DMS 273 treated with DMSO at 0.1 percent for 48 hours (cell line): ENCODE measurements at places on chromosomes 4 and X.
A peak's percentile ranks its signal among the peaks of the same experiment; 100 is the strongest.

GRCh38 chr4:22385611-22386011 is 130.3 kb downstream of the ADGRA3 start:
- no peak for DNase-seq

- no peak for DNase-seq
Observed at GRCh38 chrX:37753384-37753783, 26.5 kb upstream of the CYBB start.

DNA sequence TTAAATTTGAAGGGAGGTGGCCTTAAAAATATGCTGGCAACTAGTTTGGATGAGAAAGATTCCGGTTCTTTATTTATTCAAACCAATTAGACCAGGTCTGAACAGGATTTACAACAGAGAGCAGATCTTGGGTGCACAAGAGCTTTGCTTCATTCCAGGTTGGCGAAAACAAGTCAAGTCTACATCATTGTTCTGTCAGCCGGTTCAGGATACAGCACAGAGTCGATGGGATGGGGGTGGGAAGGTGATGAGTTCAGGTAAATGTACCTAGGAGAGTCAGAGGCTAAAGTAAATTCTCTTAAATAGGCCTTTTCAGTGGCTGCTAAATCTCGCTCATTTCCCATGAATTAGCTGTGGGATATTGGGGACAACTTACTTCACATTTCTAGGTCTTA is 882 bp upstream of the STIM2 start:
- no peak for DNase-seq

- DNase-seq, result no peak
Observed at GRCh38 chrX:110509755-110510532, 151.3 kb downstream of the RTL9 start.

DNA sequence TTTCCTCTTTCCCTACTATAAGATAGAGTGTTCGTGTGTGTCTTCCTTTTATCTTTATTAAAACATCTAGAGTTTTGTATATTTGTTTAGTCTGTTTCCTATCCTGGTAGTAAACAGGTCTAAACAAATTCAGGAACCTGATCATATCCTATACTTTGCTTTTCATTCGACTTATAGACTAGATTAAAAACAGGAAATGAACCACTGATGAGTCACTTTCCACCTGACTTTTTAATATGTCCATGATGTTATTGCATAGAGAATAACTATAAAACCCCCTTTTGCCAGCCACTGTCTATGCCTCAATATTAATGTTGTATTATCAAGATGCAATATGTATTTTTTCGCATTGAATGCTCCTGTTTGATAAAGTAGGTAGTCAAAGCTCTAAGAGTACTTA is 1794.0 kb downstream of the STIM2 start:
- DNase-seq, result no peak

DNA sequence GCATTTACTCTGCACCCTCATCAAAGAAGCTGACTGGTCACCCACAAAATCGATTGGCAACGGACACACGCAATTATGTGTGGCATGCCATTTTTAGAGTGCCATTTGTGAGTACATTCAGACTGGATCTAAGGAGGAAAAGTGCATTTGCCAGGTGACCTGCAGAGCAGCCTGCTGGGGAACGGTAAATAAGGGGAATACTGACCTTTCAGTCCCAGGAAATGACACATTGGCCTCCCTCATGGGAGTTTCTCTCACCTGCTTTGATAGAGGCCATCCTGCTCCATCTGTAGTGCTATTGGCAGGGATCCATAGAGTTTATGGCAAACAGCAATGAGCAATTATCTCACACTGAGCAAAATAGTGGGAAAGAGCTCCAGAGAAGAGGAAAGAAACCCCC is 127.8 kb downstream of the DDX53 start:
- peak; percentile 2 for DNase-seq

- no peak for DNase-seq
Observed at GRCh38 chr4:57605376-57605775, 495.2 kb upstream of the IGFBP7 start.

- peak; percentile 28 for DNase-seq
Observed at GRCh38 chrX:19535476-19535875, 20.2 kb upstream of the MAP3K15 start.

- DNase-seq, result no peak
Observed at GRCh38 chr4:139696491-139696890, 30.9 kb downstream of the MGST2 start.

GRCh38 chrX:122940199-122940598 is 243.9 kb upstream of the GRIA3 start:
- no peak for DNase-seq

DNA sequence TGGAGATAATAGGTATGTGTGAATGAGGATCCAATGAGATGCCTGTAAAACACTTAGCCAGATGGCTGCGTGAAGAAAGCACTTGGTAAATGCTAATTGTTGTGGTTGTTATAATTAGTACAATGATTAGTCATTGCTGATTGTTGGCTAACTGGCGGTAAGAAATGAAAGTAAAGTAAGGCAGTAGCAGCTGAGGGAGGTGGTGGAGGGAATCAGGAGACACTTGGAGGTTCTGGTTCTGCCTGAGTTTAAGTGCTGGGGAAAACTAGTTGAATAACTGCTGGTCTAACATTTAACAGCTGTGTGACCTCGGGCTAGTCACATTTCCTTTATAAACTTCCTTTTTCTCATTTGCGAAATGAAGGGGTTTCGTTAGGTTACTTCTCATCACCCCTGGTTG is 30.9 kb downstream of the CD38 start:
- no peak for DNase-seq

GRCh38 chr4:10385994-10386394 is 71.2 kb downstream of the ZNF518B start:
- no peak for DNase-seq

DNA sequence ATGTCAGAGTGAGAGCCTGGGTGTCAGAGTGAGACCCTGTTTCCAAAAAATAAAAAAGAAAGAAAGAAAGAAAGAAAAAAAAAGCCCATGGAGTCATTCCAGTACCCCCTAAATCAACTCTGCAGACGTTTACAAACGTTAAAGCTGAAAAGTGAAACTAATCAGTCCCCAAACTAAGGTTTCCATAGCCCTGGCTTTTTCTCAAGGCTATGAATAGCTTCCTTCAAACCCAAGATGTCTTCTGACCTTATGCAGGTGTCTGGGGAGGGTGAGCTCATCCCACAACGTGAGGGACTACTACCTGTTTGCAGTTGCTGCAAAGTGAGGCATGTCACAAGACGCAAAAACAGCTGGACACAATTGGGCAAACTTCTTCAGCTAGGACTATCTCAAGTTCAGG is 144.0 kb downstream of the SH3KBP1 start:
- no peak for DNase-seq

- DNase-seq, result no peak
Observed at GRCh38 chrX:46208225-46208854, 336.9 kb downstream of the ZNF674 start.

DNA sequence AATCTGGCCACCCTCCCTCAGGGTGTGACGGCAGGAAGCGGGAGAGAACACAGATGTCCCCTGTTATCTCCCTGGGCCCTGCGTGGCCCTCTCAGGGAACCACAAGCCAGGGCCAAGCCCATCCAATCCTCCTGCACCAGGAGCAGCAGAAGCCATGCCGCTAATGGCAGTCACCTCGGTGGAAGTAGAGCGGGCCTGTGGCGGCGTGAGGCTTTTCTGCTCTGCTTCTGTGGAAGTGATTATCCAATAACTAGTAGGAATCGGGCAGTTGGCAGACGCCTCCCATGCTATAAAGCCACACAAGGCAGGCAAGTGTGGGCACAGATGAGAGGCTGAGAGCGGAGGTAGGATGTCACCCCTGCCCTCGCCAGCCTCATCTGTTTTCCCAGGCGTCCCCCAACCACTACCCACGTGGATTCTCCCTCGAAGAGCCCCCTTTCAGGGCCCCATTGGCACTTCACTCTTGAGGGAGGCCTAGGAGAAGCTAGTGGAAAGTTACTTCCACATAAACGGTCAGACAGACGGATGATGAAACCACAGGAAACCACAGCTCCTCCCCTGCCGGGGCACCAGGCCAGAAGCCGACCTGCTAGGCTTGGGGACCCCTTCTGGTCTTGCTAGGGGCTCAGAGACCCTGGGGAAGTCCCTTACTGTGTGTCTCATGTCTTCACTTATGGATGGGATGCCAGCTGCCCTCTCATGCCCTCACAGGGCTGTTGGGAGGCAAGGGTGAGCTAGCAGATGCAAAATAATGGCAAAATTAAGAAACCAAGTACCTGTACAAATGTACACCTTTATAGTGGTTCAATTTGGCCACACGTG is 18.8 kb upstream of the TMSB4X start:
- DNase-seq, result no peak

- no peak for DNase-seq
Observed at GRCh38 chr4:74031576-74031975, 6.9 kb downstream of the CXCL3 start.

- no peak for DNase-seq
Observed at GRCh38 chr4:143712155-143712550, 11.7 kb upstream of the FREM3 start.

DNA sequence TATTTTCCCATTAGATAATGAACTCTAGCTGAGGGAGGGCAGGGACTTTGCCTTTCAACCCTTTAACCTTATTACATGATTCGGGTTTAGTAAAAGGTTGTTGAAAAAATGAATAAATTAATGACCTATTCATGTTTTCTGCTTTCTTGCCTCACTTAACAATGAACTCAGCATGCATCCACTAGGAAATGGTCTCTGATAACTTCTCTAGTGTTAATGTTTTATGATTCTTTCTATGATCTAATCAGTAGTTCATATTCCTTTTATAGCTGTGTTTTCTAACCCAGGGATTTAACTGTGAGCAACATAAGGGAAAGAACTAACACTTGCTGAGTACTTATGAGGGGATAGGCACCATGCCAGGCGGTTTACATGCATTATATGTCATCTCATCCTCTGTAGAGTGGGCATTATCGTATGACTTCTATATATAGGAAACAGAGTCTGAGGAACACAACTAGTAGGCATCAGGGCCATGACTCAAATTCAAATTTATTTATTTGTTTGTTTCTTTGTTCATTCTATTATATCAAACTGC is 236.7 kb upstream of the MAB21L2 start:
- DNase-seq, result no peak

- no peak for DNase-seq
Observed at GRCh38 chr4:184309241-184310170, 91.8 kb upstream of the ENPP6 start.

DNA sequence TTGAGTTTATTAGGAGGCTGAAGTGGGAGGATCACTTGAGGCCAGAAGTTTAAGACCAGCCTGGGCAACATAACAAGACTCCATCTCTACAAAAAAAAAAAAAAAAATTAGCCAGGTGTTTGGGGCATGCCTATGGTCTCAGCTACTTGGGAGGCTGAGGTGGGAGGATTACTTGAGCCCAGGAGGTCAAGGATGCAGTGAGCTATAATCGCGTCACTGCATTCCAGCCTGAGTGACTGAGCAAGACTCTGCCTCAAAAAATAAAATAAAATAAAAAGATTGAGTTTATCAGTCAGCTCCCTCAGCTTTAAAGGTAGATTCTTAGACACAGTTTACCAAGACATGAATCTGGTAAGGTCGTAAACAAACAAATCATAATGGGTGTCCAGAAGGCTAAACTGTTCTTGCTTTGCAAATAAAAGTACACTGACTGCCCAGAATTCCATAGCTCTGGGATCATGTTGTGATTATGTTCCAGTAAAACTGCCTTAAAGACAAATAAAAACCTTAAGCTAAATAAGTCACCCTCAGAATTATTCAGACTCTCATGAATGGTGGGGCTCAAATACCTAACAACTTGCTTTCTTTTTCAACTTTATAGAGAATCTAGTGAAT is 18.7 kb downstream of the APOO start:
- DNase-seq, result no peak

DNA sequence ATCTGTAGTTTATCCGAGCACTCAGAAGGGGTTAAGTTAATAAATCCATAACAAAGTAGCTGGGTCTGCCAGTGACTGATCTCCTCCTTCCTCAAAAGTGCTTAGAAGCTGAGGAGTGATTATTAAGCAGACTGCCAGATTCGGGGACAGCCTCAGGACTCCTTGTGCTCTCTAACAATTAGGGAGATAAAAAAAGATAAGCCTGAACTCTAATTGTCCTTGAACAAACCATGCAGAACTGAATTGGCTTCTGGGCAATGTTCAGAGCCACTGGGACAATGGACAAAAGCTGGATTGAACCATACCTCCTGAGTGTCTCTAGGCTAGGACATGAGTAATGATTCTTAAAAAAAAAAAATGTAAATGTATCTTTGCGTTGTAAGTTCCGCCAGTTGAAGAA is 22.7 kb upstream of the GRPR start:
- DNase-seq, result no peak

- no peak for DNase-seq
Observed at GRCh38 chr4:152540293-152540674, 4.4 kb upstream of the FBXW7 start.

- no peak for DNase-seq
Observed at GRCh38 chrX:153867671-153868070, 18.3 kb downstream of the L1CAM start.

DNA sequence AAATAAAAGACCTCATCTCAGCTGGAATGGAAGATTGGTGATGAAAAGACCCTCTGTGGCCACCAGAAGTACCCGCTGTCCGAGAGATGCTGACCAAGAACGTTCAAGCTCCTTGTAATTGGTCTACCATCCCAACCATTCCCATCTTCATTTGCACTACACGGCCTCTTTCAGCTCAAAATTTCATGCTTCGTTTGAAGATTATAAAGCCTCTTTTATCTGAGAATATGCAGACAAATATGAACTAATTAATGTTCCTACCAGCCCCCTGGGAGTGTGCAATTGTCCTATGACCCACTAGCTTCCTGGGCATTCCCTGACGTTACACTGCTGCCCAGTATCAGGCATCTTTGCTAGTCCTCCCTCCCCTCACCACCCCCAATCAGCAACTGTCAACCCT is 583.7 kb downstream of the MID1IP1 start:
- DNase-seq, result no peak

- no peak for DNase-seq
Observed at GRCh38 chrX:45715748-45716147, 515.1 kb upstream of the DIPK2B start.

- no peak for DNase-seq
Observed at GRCh38 chr4:7959078-7959477, 19.4 kb upstream of the AFAP1 start.

GRCh38 chr4:73021634-73022033 is 47.9 kb downstream of the COX18 start:
- no peak for DNase-seq
